Stimulated activated CD8-positive, alpha-beta memory T cell treated with anti-CD3 and anti-CD28 coated beads, Interleukin-2, amount 100 ng/mL, for 1 hour (primary cell): ENCODE measurements at places on chromosomes 4 and X.

DNA sequence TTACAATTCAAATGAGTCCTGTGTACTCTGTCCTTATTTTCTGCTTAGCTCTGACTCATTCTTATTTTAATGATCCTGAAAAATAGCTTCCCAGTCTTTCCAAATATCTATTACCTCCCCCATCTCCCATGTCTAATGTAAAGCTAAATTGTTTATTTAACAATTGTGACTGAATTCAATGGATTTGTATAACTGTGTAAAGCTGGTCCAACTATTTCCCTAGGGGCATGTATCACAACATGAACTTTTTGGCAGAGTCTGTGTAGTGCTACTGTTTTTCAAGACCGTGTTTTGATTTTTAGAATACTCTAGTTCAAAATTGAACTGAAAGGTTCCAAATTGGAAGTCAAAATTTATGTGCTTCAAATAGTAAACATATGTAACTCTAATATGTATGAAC lies 67.8 kb downstream of the SPCS3 start:
- no peak for DNase-seq

- no peak for DNase-seq
These were observed 2106.0 kb downstream of the PCDH7 start for GRCh38 chr4:32826169-32826568.

DNA sequence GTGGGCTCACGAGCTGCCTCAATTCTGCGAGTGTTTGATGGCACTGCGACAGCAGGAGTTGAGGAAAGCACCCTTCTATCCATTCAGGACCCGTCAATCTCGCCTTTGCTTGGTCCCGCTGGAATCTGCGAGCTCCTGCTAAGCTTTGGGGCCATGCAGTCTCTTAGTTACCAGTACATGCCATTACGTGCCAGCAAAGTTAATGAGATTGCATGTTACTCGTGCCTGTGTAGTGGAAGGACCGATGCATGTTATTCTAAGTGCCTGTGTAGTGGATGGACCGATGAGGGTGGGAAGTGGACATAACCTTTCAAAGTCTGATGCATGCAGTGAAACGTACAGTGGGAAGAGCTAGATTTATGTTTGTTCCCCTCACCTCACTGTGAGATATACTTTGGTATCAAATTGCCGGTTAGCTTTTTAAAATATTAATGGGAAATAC lies 569 bp downstream of the RPS3A start:
- DNase-seq = no peak

DNA sequence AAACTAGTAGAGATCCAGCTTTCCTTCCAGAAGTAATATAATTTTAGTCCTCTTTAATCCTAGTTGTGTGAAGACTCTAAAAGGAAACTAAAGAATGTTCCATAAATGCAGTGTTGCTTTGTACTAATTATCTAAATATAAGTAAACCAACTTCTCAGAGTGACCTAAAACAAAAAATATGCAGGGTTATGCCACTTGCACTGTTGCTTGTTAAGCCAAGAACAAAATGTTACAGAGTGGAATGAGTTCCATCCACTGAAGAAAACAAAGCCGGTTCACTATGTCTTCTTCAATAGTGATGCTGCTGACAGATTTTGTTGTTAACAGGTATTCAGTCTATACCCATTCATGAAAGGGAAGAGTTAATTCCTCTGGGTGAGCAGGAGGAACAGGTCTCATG lies 252.0 kb upstream of the DIAPH2 start:
- no peak for DNase-seq

DNA sequence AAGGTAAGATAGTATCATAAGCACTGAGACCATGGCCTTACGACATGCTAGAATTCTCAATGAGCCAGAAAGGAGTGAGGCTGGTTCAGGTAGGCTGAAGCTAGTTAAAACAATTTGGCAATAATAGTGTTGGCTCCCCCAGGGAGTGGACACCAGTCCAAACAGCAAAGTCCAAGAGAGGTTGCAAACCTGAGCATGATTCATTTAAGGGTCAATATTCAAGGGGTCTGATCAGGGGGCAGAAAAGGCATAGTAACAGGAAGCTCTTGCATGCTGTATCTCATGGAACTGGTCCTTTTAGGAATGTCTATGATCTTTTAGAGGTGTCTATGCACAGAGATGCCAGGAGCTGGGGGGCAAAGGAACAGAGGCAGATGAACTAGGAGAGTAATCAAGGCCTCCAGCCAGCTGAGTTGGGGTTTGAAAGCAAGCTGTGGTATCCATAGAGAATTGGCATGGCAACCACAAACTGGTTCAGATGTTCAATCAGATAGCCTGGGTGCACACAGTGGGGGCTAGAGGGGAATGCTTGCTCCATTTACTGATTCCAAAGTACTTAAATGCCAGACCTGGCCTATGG lies 5.1 kb downstream of the GJB1 start:
- DNase-seq = no peak

DNA sequence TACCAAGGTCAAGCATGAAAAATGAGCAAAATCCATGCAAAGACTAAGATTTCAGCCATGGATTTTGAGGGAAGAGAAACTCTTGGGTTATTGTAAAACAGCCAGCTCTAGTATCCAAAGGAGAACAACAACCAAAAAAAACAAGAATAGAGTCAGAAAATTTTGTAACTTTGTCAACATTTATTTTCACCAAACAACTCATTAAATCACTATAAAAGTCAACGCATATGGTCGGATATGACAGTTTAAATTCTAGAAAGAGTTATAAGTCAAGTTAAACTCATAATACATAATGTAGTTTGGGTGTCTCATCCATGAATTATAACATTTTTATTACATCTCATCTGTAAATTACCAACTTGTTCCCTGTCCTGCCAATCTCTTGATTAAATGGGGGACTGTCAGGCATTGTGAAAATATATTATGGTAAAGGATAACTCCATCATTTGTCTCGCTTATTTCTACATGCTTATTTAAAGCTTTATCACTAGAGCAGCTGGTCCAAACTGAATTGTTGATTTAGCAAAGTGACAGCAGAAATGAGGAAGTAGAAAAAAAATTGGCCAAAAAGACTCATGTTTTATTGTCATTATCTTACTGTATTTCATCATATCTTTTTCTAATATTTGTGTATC lies 224.8 kb upstream of the NOCT start:
- DNase-seq = no peak

DNA sequence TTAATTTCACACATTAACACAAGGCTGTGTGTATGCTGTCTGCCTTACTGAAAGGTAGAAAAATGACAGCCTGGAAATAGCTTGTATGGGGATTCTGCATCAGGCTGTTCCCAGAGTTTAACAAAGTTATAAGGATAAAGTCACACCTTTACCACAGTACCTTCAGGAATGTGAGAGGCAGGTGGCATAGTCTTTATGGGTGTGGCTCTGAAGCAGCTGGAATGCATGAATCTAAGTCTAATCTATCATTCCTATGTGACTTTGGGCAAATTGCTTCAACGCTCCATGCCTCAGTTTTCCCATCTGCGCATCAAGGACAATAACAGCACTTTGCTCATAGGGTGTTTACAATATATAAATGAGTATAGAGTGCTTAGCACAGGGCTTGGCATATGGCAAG lies 84.2 kb upstream of the EGFL6 start:
- no peak for DNase-seq

GRCh38 chrX:101195442-101196173 lies 24.0 kb upstream of the DRP2 start:
- no peak for DNase-seq

DNA sequence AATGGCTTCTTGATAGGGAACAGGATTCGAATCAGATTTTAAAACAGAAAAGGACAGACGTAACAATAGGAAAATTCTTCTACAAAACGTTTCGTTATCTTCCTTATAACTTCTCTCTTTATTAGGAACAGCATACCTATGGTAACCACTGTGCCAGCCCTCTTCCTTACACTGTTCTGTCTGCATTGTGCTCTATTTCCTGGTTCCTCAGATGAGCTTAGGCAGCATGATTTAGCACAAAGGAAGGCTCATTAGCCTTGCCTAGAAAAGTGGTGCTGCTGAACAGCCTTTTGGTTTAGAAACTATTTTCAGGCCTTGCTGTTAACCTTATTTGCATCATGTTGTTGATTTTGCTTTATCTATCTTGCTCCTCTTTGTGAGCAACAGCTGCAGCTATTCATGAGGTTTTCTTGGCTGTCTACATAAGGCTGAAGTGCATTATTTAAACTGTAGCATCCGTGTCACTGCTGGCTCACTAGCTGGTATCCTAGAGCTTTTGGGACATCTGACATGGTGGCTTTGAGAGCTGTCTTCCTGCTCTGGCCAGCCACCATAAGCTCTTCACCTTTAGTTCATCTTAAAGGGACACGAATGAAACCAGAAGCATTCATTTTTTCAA lies 69.9 kb upstream of the NRK start:
- DNase-seq = no peak

- DNase-seq = no peak
These were observed 808 bp downstream of the PRDM5 start for GRCh38 chr4:120921456-120922380.

- DNase-seq = no peak
These were observed 24.5 kb downstream of the GPM6A start for GRCh38 chr4:175787546-175787945.

- DNase-seq = no peak
These were observed 464.4 kb upstream of the BOD1L1 start for GRCh38 chr4:14091966-14092365.

GRCh38 chr4:157616741-157617472 lies 396.4 kb downstream of the GRIA2 start:
- no peak for DNase-seq

- DNase-seq = no peak
These were observed 131.3 kb downstream of the ARHGAP10 start for GRCh38 chr4:147863111-147863747.

DNA sequence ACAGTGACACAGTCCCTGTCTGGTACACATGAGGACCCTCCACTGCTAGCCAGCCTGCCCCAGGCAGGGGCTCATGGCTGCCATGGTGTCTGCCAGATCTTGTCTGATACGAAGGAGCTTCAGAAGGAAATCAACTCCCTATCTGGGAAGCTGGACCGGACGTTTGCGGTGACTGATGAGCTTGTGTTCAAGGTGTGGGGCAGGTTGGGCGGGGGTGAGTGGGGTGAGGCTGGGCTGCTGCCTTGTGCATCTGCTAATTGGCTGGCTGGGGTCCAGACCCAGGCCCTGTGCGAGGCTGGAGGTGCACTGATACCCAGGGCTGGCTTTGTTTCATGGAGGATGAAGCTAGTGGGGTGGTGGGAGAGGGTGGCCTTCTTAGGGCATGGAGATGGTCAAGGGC lies 13.8 kb downstream of the CCDC22 start:
- no peak for DNase-seq

DNA sequence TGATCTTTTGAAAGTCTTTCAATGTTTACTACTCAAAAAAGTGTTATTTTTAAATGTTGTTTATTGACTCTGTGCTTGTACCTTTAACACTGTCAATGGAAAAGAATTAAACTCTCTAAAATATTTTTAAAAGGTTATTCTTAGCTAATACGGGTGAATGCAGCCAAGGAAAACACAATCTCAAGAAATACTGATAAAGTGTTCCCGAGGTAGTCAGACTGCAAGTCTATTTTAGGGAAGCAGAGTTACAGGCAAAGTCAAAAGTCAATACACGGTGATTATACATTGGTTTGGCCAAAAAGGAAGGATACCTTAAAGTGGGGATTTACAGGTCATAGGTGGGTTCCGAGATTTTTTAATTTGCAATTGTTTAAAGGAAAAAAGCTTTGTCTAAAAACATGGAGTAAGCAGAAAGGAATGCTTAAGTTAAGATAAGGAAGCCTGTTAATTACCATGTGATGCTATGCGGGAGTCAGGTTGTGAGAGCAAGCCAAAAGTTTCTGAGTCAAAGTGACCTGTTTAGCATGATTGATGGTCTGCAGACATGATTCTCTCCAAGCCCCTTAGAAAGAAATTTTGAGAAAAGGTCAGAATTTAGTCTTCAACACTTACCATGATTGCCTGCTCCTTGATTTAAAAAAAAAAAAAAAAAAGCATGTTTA lies 288.4 kb downstream of the KLHL4 start:
- DNase-seq = no peak

DNA sequence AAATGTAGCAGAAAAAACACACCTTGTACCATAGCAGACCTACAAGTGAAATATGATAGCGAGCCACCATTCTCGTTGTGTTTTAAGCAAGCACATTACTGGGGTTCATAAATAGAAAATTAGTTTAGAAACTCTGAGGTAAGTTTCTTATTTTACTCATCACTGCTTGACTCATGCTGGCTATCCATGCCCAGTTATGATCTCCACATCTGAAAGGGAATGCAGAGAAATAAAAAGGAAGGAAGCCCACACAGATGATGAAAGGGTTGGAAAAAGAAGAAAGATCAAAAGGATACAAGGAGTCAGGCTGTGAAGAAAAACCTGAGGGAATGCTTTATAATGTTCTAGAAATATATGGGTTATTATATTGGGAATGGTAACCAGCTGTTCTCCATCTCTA lies 54.5 kb downstream of the CAMK2D start:
- no peak for DNase-seq
